ENCODE measurements at places on chromosomes 4 and X.

DNA sequence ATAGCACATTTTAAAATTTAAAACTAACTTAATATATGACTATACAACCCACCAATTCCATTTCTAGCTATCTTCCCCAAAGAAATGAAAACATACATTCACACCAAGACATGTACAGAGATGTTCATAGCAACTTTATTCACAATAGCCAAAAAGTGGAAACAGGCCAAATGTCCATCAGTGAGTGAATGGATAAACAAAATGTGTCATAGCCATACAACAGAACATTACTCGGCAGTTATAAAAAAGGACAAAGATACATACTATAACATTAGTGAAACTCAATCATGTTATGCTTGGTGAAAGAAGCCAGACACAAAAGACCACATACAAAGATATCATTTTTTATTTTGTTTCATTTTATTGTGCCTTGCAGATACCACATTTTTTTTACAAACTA is 396.8 kb downstream of the PACRGL start:
- no peak for DNase-seq

DNA sequence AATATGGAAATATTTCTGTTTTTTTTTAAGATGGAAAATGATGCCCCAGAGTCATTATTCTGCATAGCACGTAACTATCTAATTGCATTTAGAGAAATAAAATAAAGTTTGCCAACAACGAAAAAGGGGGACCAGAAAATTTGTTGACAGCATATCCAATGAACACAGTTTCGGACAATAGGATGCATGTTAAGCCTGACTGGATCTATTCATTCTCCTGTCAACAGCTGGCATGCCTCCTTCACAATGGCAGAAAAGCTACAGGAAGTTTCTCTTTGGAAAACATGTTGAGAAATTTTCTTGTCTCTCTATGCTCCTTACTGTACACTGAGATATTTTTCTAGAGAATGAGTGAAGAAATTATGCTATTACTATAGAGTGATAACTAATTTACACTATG is 262.5 kb downstream of the GRID2 start:
- DNase-seq = no peak

- no peak for DNase-seq
Observed at GRCh38 chr4:187944179-187944578, 51.4 kb upstream of the ZFP42 start.

- no peak for DNase-seq
Observed at GRCh38 chr4:82458729-82459128, 28.3 kb downstream of the ENOPH1 start.

DNA sequence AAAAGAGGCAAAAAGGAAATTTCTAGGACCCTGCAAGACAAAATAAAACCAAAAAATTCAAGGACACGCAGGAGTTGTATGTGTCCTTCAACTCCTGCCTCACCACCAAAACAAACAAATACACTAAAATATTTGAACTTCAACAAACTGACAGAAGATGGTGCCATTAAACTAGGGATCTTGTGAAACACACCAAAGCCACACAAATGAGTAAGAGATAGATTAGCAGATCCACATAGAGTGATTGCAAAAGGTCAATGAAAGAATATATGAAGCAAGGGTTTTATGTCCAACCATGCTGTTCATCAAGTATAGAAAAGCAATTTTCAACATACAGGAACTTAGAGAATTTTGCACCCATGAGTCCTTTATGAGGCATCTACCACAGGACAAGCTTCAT is 40.1 kb upstream of the SCML1 start:
- DNase-seq = no peak

DNA sequence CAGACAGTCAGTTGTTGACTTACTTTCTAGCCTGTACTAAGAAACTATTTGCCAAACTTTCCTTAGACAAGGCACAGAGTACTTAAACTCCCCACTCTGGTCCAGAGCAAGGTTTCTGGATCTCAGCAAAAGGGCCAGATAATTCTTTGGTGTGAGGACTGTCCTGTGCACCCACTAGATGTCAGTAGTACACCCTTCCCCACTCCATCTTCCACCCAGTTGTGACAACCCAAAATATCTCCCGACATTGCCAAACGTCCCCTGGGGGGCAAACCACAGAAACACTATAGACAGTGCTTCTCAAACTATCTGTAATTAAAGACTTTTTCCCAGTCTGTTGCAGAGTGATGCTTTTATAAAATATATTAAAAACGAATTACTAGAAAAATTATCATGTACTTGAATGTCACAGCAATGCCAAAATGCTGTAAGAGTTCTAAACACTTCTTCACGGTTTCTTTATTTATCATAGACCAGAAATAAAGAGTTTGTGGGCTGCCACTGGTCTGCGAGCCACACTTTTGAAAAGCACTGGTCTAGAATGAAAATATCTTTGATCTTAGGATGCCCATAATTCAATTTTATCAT is 203.5 kb downstream of the PRDM5 start:
- no peak for DNase-seq

- DNase-seq = no peak
Observed at GRCh38 chr4:38678078-38678477, 14.1 kb downstream of the KLF3 start.

Data from naive B cell (primary cell).